Trophoblast cell (in vitro differentiated cells and primary cell): ENCODE measurements at places on chromosomes 16 and 17.
A peak's percentile ranks its signal among the peaks of the same experiment; 100 is the strongest.

DNA sequence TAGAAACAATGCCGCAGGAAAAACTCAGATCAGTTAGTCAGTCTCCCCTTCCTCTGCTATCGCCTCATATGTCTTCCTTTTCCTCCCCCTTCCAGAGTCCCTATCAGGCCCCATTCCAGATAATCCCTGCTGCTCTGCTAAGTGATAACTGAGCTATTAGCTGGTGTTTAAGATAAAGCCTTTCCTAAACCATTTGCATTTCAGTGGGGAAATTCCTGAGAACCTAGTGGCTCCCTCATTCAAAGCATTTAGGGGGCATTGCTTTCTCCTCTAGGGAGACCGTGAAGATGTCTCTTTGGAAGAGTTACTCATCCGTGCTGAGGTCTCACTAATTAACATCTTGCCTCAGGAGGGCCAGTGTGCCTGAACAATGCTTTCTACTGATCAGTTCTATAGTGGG, 401.6 kb downstream of the NPIPA7 start:
- no peak for DNase-seq

- DNase-seq, result no peak
Measured at GRCh38 chr17:28724500-28725165, 1.4 kb downstream of the TLCD1 start.

GRCh38 chr17:82815790-82816305, 24.0 kb downstream of the ZNF750 start:
- DNase-seq, result no peak

- DNase-seq, result peak; percentile 33
Measured at GRCh38 chr17:50144845-50145531, 5.5 kb downstream of the PPP1R9B start.

DNA sequence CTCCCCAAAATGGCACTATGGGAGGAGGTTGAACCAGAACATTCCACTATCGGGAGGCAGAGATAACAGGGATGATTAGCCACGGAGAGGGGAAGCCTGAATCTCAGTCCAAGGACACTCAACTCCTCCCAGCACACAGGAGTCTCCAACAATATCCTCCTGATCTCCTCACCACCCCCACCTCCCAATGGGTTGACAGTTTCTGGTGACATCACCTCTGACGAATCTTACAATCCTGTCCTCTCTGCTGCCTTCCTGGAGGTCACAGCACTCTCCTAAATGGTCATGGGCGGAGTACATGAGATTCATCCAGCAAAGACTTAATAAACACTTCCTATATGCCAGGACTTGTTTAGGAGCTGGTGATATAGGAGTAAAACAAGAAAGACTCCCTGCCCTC, 80.9 kb downstream of the SLC6A2 start:
- DNase-seq, result no peak

GRCh38 chr17:47978324-47978723, 7.4 kb downstream of the CDK5RAP3 start:
- peak; percentile 40 for DNase-seq

- no peak for DNase-seq
Measured at GRCh38 chr17:6994118-6994598, 1.7 kb upstream of the ALOX12 start.

GRCh38 chr17:28726226-28726626, at the start of gene TLCD1:
Gene TLCD1 (minus strand): TSS chr17:28726233. CDS start chr17:28726097, 136 bp downstream.
- peak; percentile 77 for DNase-seq

DNA sequence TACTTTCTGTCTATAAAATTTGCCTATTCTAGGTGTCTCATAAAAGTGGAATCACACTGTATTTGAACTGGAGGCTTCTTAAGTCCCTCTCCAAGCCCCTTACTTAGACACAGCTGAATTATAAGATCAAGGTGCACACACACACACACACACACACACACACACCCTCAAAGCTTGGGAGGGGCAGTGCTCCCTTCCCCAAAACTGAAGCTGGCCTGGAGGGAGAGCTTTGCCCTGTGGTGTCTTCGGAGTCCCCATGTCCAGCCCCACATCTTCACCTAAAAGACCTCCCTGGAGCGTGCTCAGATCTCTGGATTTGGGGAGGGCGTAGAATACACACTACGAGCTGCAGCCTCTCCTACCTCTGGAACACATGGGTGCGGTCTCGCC, 828 bp downstream of the EMP2 start:
- no peak for DNase-seq

- no peak for DNase-seq
Measured at GRCh38 chr16:87746178-87746577, 19.6 kb downstream of the KLHDC4 start.

- no peak for DNase-seq
Measured at GRCh38 chr16:78606545-78606944, 507.1 kb downstream of the WWOX start.

DNA sequence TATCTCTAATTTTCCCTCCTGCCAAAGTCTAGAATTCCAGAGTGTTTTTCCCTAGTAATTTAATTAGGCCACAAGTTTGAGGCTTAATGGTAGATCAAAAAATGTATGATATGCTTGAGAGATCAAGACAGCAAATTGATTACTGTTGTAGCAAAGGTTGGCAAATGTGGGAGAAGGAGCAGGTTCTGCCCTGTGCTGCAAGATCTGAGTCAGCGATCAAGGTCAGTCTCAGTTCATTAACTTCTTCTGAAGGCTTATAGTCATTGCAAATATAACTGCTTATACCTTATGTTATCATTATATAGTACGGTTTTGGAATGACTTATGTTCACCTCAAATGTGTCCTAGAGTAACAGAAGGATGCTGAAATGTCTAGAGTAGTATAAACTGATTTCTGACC, 231.1 kb upstream of the TBX2 start:
- no peak for DNase-seq

DNA sequence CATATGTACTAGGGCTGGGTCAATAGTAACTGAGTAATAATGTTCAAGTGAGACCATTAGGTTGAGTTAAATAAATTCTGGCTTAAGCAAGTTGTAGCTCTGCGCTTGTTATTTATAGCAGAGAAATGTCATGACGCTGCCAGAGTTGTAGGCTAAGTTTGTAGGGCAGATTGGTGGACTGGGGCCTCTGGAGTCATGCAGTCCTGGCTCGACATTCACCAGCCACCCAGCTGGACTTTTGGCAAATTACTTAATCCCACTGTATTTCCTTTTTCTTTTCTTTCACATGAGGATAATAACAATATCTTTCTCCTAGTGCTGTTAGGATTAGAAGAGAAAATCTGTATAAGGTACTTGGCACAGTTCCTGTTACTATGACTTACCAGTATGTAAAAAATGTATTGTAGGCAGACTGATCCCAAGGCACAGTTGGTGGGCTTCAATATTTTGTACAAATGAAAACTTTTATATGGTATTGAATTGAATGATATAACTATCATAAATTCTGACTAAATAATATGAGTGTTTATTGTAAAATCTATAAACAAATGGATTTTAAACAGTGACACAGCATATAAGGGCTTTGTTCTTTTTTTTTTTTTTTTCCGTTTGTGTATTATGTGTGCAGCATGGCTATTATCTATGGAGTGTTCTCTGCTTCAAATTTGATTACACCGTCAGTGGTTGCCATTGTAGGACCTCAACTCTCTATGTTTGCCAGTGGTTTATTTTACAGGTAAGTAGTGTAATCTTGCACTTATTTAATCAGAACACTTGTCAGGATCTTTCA, 2.6 kb downstream of the MFSD11 start:
- no peak for DNase-seq

GRCh38 chr16:17125671-17126070, 345.1 kb downstream of the XYLT1 start:
- DNase-seq, result no peak

DNA sequence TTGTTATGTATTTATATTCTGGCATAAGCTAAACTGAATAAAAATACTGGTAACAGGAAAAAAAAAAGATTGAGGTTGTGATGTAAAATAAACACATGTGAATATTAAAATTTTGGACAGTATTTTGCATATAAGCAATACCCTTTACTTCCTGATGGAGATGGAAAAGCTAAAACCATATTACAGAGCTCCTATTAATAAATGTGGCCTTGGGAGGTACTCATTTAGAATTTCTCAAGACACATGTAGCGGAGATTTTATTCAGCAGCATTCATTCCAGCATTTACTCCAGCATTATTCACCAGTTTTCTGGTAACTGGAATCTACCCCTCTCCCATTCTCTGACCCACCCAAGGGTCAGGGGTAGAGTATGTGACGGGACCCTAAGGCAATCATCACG, 94.3 kb upstream of the AXIN2 start:
- no peak for DNase-seq

- no peak for DNase-seq
Measured at GRCh38 chr16:48386559-48387312, 1.5 kb upstream of the SIAH1 start.

DNA sequence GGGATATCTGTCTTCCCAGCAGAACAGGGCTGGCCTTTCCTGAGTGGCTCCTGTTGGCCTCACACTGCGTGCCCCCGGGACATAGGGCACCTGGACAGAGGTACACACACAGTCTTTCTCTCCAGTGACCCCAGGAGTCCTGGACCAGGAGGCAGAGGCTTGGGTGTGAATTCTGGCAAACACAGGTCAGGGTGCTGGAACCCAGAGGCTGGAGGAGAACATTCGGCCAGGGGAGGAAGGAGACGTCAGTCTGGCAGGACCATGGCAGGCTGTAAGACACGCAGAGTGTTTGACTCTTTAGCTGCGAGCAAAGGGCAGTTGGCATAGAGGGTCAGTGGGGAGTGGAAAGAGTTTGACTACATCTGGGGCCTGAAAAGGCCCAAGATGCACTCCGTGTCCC, 4.1 kb upstream of the TVP23A start:
- no peak for DNase-seq

GRCh38 chr17:79541056-79541850, 69.6 kb downstream of the RBFOX3 start:
- DNase-seq, result no peak

DNA sequence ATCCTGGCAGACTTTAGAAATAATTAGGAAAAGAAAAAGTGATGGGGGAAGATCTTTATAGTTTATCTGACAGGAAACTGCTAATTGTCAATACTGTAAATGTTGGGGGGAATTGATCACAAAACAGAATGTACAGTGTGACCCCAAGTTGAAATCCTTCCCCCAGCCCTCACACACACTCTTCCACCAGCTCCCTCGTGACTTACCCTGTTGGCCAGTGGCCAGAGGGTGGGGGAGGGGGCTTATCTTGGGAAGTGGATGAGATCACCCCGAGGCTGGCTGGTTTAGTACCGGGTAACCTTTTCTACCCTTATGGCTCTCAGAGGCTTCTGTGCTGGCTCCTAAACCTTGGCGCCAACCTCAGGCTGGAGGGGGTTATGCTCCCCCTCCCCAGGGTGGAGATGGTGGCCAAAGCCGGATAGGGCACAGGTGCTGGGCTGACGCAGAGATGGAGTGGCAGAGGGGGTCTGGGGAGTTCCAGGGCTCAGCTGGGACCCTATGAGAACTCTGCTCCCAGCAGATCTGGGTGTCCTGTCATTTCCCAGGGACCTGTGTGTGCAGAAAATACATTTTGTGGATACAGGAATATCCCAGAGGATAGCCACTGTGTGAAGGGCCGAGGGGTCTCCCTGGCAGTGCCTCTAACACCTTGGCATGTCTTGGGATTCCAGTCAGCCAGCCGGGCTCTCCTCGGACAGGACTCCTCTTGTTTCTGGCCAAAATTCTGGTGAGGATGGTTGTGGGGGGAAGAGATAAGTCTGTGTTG, 18.6 kb downstream of the CDH16 start:
- DNase-seq, result no peak

DNA sequence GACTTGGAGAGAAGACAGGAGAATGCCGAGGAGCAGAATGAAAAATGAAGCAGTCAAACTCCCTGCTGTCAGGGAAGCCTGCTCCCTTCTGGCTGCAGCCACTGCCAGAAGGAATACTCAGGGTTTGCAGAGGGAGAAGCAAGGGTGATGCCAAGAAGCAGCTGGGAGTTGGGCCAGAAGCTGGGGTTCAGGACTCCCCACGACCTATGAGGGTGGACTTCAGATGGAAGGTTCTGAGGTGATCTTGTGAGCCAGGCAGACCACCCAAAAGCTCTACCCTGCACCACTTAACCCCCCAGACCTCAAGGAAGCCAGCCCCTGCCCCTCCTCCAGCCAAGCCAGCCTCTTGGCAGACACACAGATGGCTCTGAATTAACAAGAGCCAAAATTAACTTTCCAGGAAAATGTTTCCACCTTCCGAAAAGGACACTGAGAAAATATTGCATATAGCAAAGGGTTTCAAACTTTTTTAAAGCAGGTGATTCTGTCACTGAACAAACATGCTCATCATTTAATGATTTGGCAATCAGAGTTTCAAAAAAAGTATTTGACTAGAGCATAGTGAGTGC, 126.0 kb upstream of the ERCC4 start:
- DNase-seq, result no peak

GRCh38 chr17:15384142-15384787, 42.9 kb upstream of the TEKT3 start:
- DNase-seq, result no peak

DNA sequence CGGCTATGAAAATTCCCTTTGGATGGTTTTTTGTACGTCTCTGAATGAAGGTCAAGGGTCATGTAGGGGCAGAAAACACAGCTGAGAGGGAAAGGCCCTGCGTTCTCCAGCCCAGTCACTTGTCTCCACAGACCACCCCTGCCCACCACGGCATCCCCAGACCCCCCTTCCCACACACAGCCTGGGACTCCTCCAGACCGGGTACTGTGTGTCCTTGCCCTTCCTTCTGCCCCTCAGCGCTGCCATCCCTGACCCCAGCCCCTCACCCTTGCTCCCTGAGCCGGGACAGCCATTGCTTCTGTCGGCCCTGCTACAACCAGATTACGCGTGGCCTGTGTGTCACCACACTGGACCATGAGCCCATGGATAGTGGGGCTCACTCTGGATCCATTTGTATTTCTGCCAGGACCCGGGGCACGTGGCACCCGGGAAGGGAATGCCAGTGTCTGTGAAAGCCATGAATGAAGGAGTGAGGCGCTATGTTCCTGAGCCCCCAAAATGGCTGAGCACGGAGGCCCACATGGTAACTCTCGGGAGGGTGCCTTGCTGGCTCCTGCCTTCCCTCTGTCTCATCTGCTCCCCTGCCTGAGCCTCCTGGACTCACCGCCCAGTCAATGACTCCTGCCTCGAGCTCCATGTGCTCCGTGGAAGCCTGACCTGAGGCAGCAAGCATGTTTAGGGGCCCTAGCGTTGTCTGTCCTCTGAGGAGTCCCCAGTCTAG, 139.1 kb upstream of the FOXF1 start:
- no peak for DNase-seq

- no peak for DNase-seq
Measured at GRCh38 chr16:81463296-81463890, 18.8 kb downstream of the CMIP start.

GRCh38 chr17:13490427-13490826, 111.3 kb downstream of the HS3ST3A1 start:
- DNase-seq, result no peak

- no peak for DNase-seq
Measured at GRCh38 chr16:87996962-87997880, 46.0 kb downstream of the BANP start.

- DNase-seq, result no peak
Measured at GRCh38 chr16:89361751-89362539, 128.4 kb downstream of the ANKRD11 start.

GRCh38 chr17:15124264-15124595, 140.9 kb downstream of the PMP22 start:
- no peak for DNase-seq

DNA sequence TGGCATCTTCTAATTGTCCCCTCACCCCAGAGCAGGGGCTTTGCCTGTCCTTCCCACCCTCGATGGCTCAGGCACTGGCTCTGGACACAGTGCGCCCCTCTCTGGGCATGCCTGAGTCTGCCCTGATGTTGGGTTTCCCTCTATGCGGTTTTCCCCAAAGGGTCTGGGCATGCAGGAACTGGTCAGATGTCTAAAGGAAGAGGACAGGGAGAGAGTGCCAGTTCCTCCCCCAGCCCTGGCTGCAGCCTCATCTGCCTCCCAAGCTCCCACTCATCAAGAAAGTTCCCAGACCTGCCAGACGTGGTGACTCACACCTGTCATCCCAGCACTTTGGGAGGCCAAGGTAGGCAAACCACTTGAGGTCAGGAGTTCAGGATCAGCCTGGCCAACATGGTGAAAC, 41.3 kb upstream of the PABPN1L start:
- DNase-seq, result peak; percentile 5
